Stimulated activated CD4-positive, alpha-beta T cell treated with anti-CD3 and anti-CD28 coated beads, Interleukin-15, amount 100 ng/mL, for 1 hour (primary cell): ENCODE measurements at places on chromosomes 2 and 18.

DNA sequence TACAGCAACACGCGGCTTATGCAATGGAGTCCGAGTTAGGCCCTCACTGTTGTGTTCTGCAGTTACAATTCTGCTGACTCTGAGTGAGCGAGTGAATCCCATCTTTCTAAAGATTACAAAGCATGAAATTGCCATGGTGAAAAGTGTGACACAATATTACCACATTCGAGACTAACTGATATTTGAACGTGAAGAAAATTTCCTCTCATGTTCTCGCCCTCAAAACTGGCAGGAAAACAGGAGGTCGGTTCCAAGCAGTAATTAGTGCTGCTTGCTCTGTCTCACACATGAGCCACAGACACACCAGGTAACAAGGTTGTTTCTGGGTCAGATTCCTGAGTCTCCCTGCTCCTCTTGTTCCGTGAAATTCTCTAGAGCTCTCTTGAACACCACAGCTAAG, 93.7 kb upstream of the RIOK3 start:
- DNase-seq = no peak

DNA sequence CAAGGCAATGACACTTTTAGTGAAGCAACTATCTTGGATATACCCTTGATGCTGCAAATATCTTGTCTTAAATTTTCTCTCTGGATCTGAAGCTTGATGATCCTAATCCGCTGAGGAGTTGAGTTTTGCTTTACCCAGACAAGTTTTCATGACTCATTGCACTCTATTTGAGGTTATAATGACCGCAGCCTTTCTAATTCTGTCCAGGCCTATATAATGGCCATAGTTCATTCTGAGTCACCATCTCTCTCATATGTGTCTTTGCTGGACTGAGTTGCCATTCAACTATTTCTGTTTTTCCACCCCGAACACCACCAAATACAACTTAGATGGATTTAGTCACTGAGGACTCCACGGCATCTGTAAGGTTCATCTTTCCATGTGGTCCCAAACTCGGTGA, 802.1 kb upstream of the FAM98A start:
- no peak for DNase-seq

- DNase-seq = no peak
Observed at GRCh38 chr2:106232638-106233349, 38.7 kb upstream of the UXS1 start.

GRCh38 chr2:121409966-121410365, 120.7 kb upstream of the RNU4ATAC start:
- no peak for DNase-seq

GRCh38 chr18:46677611-46678010, 20.6 kb upstream of the LOXHD1 start:
- DNase-seq = no peak

- no peak for DNase-seq
Observed at GRCh38 chr18:60894254-60894945, 438.8 kb upstream of the CDH20 start.

GRCh38 chr2:157367704-157368103, 42.1 kb upstream of the ERMN start:
- DNase-seq = no peak

GRCh38 chr2:105427485-105427884, 28.6 kb upstream of the FHL2 start:
- no peak for DNase-seq

DNA sequence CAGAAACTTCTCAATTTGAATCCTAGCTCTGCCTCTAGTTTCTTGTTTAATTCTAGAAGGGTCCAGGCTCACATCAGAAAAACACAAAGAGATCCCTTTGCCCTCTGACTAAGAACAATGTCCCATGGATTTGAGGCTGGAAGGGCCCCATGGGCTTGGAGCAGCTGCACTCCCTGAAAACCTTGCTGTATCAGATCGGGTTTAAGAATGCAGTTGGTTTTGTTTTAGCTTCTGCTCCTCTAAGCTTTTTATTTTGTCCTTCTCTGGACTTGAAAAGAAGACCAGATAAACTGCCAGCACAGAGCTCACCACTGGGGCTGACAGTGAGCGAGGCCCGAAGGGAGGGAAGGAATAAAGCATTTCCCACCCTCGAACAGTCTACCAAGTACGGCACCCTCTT, 69.2 kb upstream of the WIPF1 start:
- DNase-seq = no peak

- no peak for DNase-seq
Observed at GRCh38 chr2:176240301-176240700, 28.9 kb upstream of the MTX2 start.

DNA sequence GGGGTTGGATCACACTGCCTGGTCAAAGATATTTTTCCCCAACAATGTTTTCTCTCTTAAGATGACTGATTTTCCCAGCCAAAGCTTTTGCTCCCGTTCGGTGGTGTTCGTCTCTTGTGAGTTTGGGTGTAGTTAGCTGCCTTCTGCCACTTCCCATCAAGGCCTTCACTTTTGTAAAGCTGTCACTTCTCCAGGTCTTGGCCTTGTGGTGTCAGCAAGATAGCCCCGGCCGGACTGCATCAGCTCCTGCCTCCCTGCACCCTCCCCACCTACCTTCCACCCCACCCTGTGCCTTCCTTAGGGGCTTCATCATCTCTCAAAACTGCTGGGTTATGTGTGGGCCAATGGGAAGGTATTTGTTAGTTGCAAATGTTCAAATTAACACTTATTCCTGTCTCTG, 228.9 kb downstream of the BCL11A start:
- no peak for DNase-seq

- no peak for DNase-seq
Observed at GRCh38 chr2:128731994-128732650, 413.5 kb upstream of the HS6ST1 start.

DNA sequence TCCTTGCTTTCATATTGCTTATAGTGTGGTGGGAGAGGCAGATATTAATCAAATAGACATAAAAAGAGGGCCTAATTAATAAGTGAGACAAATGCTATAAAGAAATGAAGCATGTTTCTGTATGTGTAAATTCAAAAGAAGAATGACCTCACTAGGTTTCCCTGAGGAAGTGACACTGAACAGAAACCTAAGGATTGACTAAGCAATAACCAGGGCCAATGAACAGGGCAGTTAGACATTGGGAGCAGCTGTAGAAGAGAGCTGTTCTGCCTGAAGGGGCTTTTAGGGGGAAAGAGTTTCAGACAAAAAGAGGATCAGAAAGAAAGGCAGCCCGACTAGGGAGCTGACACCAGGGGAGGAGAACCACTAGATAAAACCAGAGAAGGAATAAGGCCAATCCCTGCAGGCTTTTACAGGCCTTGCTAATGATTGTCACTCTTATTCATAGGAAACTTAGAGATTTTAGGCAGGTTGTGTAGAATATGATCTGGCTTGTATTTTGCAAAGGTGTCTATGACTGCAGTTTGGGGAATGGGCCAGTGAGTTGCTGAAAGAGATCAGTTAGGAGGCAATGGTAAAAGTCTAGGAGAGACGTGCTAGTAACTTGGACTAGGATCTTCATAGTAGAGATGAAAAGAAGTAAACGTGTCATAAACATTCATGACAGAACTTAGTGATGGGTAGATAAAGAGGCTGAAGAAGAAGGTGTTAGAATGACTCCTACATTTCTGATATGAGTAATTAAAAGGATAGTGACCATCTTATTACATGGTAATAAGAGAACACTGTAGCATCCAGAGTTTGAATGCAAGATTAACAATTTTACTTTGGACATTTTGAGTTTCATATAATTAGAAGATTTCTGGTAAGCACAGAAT, 26.8 kb upstream of the NABP1 start:
- DNase-seq = no peak

- no peak for DNase-seq
Observed at GRCh38 chr2:240628808-240629618, 3.7 kb downstream of the GPR35 start.

GRCh38 chr2:75077909-75078308, 119.5 kb downstream of the POLE4 start:
- DNase-seq = no peak

GRCh38 chr2:24207359-24207758, 32.5 kb downstream of the FAM228A start:
- no peak for DNase-seq

DNA sequence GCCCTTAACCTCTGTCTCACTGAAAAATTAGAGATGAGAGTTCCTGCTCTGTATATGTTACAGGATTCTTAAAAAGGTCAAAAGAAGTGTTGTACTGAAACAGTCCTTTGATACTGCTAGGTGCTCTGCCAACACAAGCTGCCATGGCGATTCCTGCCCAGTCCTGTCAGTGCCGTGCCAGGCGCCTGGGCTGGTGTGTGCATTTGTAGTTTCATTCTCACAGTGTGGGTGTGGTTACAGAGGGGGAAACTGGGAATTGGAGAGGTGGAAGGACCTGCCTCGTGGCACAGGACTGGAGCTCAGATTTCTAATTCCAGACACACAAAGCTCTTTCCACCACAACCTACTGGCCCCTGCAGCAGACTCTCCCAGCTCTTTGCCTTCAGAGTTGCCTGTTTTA, 122.3 kb upstream of the RAB6C start:
- no peak for DNase-seq

DNA sequence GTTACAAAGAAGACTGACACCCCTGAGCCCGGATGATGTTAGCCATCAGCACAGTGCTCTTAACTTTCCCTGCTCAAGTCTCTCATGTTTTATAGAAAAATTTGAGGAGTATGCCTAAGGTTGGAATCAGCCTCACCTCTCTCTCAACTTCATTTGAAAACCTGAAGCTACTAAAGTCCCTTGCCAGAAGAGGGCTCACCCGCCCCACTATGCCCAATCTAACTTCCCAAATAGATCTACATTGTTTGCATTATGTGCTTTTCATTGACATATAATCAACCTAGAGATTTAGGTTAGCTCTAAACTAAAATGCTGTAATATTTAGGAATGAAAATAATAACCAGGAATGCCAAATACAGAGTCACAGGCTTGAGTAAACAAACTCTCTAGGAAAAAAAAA, 305.4 kb downstream of the NCKAP5 start:
- DNase-seq = no peak

GRCh38 chr18:48979944-48980890, 29.5 kb upstream of the SMAD7 start:
- DNase-seq = no peak

- no peak for DNase-seq
Observed at GRCh38 chr18:63511285-63511684, 30.9 kb upstream of the SERPINB12 start.

GRCh38 chr18:48202006-48202348, 207.2 kb downstream of the ZBTB7C start:
- DNase-seq = no peak

GRCh38 chr18:74367905-74368304, 52.3 kb downstream of the C18orf63 start:
- DNase-seq = no peak

DNA sequence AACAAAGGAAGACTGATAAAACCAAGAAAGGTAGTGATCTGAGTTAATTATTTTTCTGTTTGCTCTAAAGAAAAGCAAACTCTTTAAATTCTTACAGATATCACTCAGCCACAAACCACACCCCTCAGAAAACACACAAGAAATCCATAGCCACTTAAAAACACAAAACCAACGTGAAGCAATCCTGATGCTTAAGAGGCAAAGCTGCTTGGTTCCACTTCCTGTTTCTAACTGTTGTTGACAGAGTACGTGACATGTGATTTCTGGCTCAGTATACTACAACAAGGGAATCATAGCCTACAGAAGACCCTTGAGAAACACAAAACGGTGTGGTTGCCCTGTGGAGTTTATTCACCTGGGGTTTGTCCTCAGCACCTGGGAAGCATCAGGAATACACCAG, 240.9 kb upstream of the APCDD1 start:
- DNase-seq = no peak

DNA sequence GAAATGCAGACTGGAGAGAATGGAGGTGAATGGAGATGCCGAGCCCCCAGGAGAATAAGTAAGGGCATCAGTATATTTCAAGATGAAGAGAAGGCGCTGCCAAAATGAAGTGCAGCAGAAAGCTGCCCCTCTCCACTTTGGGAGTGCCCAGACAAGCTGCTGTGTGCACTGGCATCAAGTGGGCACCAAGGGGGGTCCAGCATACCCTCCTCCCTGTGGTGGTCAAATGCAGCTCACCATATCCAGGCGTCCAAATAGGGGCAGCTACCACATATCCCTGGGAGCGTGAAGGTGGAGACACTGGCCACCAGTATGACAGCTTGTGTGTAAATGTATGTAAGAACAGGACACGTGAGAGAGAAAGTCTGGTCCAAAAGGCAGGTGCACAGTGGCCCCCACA, 236.6 kb downstream of the KLHL29 start:
- no peak for DNase-seq

- no peak for DNase-seq
Observed at GRCh38 chr18:65523461-65523860, 227.4 kb upstream of the CDH7 start.

- DNase-seq = no peak
Observed at GRCh38 chr18:2423761-2424160, 147.5 kb downstream of the METTL4 start.

GRCh38 chr2:148028781-148029180, 7.9 kb downstream of the MBD5 start:
- DNase-seq = no peak

DNA sequence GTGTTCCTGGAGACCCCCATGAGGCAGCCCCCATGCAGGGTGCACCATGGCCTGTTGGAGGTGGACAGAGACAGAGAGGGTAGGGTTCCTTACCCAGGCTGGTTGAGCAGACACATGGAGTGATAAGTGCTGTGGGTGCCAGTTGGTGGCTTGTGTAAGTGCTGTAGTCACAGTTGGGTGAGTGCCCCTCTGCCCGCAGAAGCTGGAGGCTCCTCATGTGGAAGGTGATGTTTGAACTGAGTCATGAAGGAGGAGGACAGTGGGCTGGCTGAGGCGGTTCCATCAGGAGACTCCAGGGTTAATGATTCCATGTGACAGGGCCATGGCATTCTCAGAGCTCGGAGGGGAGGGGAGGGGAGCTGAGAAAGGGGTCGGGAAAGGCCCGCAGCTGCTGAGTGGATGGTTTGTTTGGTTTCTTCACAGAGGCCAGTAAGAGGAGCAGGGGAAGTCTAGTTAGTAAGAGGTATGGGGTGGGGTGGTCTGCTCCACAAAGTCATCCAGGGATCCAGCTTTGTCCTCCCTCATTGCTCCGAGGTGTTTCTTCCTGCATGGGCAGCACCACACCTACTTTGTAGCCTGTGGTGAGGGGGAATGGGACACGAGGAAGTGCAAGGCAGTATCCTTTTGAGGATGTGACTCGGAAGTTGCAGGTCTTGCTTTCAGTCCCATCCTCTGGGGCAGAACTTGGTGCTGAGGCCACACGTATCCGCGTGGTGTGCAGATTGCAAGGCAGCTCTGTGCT, 13.6 kb downstream of the IMPA2 start:
- DNase-seq = no peak
